Inflammatory macrophage treated with lipopolysaccharide for 1 hour (primary cell): ENCODE measurements at places on chromosomes 5 and 9.

- DNase-seq, result no peak
Observed at GRCh38 chr5:93294199-93294598, 286.8 kb downstream of the NR2F1-AS1 start.

- peak; percentile 71 for DNase-seq
Observed at GRCh38 chr9:76559286-76559685, 100.3 kb downstream of the GCNT1 start.

GRCh38 chr9:69945671-69946141 lies 97.9 kb upstream of the MAMDC2 start:
- DNase-seq, result peak; percentile 79

- DNase-seq, result no peak
Observed at GRCh38 chr5:38509185-38509584, 47.3 kb downstream of the LIFR start.

DNA sequence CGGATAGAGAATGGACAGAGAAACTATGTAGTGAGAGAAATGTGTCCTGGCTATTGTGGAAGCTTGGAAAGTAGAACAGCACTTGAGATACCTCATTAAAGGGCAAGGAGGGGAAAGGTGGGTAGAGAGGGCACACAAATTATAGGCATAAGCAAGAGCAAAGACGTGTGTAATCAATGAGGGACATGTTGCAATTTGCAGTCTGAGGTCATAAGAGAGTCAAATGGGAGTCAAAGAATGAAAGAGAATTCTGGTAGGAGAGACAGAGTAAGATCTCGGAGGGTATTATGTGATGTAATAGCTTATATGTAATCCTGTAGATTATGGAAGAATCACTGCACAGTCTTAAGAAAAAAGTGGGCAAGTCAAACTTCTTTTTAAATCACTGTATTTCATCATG lies 312.0 kb upstream of the RGMB start:
- DNase-seq, result no peak

DNA sequence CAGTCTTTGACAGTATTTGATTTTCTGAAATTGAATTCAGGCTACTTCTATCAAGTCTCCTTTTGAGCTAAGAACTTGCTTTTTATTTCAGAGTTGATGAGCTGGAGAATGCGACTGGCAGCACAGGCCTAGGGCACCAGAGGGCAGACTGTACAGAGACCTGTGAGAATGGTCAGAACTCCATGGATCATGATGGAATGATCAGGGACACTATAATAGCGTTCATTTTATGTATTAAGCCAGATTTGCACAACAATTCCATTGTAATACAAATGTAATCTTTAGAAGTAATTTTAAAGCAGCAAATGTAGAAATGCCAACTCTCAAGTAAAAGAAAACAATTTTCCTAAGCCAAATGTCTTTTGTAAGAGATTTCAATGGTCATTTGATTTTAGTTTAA lies 902.4 kb downstream of the NR2F1-AS1 start:
- DNase-seq, result no peak

DNA sequence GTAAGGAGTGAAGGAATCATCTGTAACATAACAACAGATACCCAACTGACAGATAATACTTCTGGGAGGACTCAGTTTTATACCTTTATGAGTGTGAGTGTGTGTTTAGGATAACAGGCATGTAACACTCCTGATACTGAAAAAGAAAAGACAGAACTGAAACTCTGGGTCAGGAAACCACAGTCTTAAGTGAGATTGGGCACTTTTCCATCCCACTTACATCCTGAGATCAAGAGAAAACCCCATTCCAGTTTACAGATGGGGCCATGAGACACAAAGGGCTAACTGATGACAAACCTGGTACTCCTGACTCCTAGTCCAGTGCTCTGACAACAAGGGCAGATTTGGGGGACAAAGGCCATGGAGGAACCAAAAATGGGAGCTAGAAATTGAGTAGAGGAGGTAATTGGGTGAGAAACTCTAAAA lies 18.0 kb downstream of the IL5 start:
- DNase-seq, result peak; percentile 25

DNA sequence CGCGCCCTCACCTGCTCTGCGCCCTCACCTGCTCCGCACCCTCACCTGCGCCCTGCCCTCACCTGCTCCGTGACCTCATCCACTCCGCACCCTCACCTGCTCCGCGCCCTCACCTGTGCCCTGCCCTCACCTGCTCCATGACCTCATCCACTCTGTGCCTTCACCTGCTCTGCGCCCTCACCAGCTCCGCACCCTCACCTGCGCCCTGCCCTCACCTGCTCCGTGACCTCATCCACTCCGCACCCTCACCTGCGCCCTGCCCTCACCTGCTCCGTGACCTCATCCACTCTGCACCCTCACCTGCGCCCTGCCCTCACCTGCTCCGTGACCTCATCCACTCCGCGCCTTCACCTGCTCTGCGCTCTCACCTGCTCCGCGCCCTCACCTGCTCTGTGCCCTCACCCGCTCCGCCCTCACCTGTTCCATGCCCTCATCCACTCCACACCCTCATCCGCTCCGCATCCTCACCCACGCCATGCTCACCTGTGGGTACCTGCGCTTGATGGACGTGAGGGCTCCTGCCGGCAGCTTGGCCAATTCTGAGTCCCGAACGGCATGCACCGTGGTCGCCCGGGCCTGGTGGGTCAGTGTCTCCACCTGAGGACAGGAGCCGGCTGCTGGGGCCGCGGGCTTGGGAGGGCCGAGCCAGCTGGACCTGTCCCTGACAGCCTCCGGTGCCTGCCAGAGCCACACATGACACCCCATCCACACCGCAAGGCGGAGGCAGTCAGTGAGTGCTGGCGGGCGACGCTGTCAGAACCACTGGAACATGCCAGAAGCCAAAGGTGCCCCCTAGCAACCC lies 35.6 kb upstream of the NSMF start:
- no peak for DNase-seq

GRCh38 chr9:27304521-27304920 lies 7.6 kb upstream of the EQTN start:
- DNase-seq, result no peak

DNA sequence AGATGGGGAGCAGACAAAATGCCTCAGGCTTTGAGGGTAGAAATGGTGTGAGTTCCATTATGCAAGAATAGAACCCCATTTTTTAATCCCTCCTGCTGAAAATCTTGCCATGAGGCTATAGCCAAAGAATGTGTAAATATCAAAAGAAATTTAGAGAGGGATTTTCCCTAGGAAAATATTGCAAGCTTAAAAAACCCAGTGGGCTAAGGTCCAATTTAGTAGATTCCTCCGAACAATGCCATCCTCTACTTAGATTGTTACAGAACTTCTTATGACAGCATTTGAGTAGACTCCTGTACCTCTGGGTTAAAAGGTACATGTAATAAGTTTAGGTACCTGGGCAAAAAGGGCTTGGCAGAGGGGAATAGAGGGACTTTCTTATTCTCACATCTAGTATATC lies 138.4 kb downstream of the GHR start:
- DNase-seq, result no peak

- no peak for DNase-seq
Observed at GRCh38 chr9:70020991-70021571, 22.6 kb upstream of the MAMDC2 start.

DNA sequence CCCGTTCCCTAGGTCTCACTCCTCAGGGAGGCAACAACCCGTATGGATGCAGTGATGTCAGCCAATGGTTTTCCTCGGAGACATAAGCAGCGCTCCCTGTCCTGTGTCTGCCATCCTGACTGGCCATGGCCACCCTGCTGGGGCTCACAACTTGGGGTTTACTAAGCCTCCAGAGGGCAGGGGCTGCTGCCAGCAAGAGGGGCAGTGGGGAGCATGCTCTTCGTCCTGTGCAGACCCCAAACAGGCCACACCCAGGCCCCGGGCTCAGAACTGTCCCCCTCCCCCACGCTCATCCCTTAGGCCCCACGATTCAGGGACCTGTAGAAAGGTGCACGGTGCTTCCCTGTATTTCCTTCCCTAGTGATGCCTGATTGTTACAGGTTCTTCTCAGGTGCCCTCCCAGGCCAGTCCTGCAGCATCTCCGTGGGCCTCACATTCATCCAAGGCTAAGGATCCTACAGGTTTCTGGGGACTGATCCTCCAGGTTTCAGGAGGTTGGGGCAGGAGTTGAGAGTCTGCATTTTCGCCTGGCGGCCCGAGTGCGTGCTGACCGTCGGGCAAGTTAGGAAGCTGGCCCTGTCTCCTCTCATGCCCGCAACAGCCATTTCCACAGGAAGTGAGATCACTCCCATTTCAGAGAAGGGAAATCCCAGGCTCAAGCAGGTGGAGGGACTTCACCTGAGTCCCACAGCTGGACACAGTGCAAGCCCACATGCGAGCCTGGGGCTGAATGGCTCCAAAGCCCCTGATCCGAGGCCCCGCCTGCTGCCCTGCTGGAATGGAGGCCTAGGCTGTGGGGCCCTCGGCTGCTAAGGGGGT lies 217.6 kb downstream of the ROR2 start:
- no peak for DNase-seq

- no peak for DNase-seq
Observed at GRCh38 chr9:71072587-71072986, 48.8 kb downstream of the TRPM3 start.

- no peak for DNase-seq
Observed at GRCh38 chr9:35318741-35319140, 156.9 kb downstream of the UNC13B start.

- no peak for DNase-seq
Observed at GRCh38 chr9:133597316-133597957, 11.8 kb downstream of the FAM163B start.

DNA sequence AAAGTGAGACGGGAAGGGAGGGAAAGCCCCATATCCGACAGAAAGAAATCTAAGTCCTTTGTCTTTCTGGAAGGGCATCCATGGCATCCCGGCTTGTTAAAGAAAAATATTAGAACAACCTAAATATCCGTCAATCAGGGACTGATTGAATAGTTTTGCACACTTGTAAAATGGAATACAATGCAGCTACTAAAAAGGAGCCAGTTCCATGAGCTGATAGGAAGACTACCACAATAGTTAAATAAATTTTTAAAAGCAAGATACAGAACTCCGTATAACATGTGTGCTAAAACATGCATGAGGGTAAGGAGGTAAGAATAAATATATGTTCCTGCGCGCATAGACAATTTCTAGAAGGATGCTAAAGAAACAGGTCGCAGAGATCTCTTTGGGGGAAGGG lies 12.8 kb upstream of the GNPDA1 start:
- no peak for DNase-seq

- DNase-seq, result no peak
Observed at GRCh38 chr9:135976944-135977343, 15.8 kb upstream of the UBAC1 start.

- no peak for DNase-seq
Observed at GRCh38 chr5:125778791-125779190, 644.4 kb upstream of the GRAMD2B start.

- no peak for DNase-seq
Observed at GRCh38 chr5:68398146-68398812, 182.7 kb downstream of the PIK3R1 start.

DNA sequence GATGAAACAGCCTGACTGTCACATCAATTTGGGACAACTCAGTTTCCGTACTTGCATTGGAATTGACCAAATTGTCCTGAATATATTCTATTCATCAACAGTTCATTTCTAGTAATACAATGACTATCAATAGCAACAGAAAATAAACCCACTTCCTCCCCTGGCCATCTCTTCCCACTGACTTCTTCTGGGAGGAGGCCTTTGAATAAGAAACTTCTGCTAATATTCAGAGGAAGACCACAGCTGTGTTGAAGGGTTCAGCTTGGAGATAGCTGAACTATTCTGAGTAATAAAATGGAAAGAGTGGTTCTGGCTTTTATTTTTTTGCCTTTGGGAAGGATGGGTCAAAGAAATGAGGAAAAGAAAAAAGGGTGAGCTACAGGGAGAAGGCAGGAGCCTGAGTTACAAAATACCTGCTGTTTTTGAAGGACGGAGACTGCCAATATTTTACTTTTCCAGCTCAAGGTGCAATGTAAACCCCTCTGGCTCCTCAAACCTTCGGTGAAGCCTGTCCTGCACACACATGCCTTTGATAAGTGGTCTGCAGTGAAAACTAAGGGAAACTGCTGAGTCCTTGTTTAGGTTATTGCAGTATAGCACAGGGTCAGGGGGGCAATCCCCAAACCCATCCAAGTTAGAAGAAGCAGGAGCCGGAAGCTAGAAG lies 29.9 kb downstream of the FYB1 start:
- DNase-seq, result peak; percentile 60

DNA sequence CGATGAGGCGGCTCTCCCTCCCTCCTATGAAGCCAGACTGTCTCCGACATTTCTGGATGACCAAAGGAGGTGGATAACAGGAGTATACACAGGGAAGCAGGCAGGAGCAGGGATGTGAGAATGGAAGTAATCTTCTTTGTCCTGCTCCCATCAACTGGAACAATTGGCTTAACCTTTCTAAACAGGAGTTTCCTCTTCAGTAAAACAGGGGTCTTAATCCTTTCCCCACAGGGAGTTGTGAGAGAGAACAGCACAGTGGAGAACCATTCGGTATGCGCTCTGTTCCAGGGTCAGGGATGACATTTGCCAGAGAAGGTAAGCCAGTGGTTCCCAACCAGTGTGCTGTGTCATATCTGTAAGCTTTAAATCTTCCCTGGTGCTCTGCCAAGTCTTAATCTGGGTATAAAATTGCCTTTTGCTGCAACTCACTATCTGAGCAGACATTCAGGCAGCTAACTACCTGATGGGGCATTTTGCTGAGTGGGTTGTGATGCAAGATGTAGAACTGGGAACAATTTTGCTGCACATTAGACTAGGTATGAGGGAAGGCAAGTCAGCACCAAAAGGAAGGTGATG lies 294.8 kb upstream of the KIF2A start:
- no peak for DNase-seq

GRCh38 chr9:128568470-128569078 lies 16.2 kb downstream of the SPTAN1 start:
- DNase-seq, result no peak

- no peak for DNase-seq
Observed at GRCh38 chr5:56317923-56318561, 84.9 kb upstream of the ANKRD55 start.

DNA sequence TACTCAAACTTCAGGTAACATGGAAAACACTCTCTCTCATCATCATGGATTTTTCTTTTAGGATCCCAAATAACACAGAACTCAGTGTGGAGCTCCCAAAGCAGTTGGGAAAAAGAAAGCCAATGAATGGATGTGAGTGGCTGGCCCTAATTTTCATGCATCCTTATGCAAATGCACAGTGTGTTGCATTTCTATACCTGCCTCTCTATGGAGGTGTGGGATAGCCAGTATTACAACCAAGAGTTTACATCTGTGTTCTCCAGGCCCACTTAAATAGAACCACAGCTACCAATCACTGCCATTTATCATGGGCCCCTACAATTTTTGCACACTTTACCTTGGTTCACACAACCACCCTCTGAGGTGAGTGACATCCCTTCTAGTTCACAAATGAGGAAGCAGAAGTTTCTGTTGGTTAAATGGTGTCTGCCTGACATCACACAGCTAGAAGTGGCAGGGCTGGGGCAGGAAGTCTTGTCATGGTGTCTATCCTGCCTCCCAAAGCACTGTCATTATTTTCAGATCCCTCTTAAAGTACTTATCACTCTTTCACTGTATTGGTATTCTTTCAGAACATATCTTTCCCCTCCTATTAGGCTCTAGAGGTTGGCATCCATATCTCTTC lies 17.3 kb downstream of the MAMDC2 start:
- no peak for DNase-seq
